Activated T-cell treated with anti-CD3 and anti-CD28 coated beads for 24 hours (primary cell): ENCODE measurements at places on chromosomes 5 and 9.

DNA sequence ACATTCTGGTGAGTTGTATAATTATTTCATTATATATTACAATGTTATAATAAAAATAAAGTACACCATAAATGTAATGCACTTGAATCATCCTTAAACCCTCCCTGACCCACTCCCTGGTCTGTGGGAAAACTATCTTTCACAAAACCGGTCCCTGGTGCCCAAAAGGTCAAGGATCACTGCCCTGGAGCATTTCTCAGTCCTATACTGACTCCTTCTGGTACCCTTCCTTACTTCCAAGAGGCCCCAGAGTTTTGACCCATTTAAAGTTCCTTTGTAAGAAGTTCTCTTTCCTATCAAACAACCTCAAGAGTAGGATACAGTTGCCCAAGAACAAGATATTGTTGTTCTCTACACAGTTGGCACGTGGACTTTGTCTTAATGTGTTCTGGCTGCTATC, 88.9 kb upstream of the TRPM3 start:
- no peak for DNase-seq

DNA sequence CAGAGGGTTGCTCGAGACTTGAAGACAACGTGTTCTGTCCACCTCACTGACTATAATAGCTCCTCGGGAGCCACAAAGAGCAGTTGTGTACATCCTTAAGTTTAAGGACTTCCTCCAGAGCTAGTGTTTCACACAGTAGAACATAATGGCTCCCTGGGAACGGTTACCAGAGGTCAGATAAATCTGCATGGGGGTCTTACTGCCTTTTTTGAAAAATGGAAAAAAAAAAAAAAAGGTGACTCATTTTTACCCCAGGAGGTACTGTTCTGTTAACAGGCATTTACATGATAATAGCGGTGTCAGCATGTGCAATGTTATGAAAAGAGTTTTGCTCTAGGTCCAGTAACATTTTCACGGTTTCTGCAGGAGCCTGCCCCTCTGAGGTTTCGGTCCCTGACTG, 498.9 kb upstream of the WWC1 start:
- no peak for DNase-seq

GRCh38 chr9:38263532-38263931, 129.0 kb upstream of the ALDH1B1 start:
- no peak for DNase-seq

DNA sequence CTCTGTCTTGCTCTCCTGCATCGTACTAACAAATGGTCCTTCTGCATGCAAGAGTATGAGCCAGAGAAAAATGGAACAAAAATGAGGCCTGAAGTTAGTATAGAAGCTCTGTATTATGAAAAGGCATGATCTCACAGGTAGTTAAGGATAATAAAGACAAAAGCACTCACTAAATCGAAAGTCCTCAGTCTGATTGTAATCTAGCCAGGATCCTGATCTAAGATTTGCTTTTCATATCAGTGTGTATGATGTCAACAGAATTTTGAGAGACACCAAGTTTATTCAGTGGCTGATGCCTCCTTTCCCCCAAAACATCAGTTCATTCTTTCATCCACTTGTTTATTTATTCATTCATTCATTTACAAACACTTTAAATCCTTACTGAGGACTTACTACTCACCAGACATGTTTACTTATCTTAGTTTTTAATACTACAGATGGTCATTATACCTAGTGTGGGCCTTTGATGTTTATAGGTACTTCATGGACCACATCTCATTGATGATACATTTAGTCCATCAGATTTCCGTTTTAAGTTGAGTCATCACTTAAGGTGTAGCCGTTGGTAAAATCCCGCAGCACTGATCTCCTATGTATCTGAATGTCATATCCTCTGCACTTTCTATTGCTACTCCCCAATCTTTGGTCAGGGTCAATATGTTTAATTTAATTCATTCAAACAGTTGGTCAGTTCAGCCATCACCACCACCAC, 105.2 kb upstream of the DHFR start:
- no peak for DNase-seq

DNA sequence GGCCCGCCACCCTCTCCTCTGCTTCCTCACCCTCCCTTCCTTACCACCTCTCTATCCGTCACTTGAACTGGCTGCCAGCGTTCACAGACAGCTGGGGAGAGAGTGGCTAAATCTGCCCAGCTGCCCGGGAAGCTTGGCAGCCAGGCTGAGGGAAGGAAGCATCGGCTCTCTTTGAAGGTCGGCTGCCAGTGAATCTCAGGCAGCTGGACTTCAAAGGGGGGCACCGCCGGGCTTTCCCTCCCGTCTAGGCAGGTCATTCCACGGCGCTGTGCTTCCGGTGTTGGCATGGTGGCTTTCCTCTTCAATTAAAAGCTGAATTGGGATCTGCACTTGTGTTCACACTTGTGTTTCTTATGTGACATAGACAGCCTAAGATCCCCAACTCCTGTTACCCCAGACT, 174.0 kb downstream of the GDNF start:
- DNase-seq = no peak

DNA sequence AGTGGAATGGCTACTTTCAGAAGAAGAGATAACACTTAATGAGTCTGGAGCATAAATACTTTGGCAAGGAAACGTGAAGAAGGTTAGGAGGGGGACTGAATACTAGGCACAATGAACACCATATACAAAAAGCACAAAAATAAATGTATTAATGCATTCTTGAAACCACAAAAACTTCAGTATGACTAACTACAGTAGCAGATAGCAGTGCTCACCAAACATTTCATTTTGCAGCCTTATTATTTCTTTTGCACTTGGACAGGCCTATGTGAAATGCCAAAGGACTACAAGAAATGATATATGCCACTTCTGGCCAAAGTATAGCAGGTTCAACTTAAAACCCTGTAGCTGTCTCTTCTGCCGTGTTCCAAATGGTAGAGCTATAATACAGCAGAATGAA, 26.3 kb downstream of the UBQLN1 start:
- DNase-seq = no peak

GRCh38 chr5:14379739-14380497, 201.7 kb upstream of the OTULINL start:
- DNase-seq = no peak

GRCh38 chr5:103036601-103037000, 83.3 kb downstream of the GIN1 start:
- no peak for DNase-seq

DNA sequence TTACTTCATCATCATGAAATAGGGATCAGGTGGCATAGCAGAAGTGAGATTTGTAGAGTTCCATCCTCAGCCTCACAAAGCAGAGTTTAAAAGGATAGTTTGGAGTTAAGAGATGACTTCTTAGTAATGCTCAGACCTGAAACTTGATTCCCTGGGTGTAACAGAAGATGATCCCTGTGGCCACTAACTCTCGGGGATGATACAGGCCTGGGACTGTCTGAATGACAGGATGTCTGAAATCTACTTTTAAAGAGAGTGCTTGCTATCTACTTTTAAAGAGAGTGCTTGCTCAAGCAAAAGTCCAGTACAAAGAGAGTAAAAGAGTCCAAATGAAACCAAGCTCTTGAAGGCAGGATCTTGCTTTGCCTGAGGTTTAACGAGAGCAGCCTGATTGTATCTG, 14.6 kb downstream of the ADAMTS16 start:
- no peak for DNase-seq

DNA sequence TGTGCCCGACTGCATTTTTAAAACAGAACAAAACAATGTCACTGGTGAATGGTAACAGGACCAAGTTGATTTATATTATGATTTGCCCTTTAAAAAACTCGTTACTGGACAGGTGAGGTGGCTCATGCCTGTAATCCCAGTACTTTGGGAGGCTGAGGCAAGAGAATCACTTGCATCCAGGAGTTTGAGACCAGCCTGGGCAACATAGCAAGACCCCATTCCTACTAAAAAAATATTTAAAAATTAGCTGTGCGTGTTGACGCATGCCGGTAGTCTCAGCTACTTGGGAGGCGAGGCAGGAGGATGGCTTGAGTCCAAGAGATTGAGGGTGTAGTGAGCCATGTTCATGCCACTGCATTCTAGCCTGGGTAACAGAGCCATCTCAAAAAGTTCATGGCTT, 7.2 kb downstream of the UNC13B start:
- no peak for DNase-seq

DNA sequence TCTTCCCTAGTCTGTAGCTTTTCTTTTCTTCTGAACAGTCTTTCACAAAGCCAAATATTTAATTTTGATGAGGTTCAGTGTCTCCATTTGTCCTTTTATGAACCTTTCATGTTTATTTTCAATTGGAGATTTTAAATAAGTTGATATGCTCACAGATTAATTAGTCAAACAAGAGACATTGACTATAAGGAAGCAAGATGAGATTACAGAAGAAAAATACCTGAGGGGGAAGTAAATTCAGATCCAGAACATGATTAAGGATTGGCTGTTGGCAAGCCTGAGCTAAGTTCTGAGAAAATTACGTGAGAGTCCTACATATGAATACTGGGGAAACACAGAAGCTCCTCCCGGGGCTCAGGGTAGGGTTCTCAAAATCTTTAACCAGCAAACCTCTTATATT, 1039.8 kb upstream of the SEMA6A start:
- no peak for DNase-seq

- no peak for DNase-seq
These were observed 137.4 kb downstream of the CD180 start for GRCh38 chr5:67058998-67059743.

DNA sequence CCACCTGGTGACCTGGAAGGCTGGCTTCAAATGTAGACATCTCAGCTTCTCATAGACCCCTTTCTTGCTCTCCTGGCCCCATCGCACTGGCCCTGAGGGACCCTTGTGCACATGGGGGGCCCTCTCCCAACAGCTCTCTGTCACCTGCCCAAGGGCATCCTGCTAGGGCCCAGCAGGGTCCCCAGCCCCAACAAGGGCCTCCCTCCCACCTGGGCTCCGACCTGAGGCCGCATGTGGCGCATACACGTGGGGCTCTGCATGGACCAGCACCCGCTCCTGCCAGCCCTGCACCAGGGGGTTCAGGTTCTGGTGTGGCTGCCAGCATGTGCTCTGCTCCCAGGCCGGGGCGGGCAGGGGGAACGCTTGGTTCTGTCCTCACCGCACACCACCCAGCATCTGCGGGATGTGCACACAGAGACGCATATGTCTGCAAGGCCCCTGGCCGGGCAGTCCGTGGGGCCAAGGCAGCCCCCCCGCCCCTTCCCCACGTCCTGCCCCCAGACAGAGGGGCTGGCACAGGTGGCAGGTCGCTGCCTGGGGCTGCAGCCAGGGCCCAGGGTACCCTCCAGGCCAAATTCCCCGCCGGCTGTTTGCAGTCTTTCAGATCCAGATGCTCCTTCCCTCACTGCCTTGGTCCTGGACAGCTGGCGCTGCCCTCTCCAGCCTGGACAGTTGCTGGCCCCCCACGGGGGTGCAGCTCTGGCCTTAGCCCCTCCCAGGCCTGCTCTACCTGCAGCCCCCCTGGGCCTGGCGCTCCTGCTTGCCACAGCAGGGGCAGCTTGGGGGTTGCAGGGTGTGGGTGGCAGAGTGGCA, 17.9 kb upstream of the NRARP start:
- DNase-seq = no peak

DNA sequence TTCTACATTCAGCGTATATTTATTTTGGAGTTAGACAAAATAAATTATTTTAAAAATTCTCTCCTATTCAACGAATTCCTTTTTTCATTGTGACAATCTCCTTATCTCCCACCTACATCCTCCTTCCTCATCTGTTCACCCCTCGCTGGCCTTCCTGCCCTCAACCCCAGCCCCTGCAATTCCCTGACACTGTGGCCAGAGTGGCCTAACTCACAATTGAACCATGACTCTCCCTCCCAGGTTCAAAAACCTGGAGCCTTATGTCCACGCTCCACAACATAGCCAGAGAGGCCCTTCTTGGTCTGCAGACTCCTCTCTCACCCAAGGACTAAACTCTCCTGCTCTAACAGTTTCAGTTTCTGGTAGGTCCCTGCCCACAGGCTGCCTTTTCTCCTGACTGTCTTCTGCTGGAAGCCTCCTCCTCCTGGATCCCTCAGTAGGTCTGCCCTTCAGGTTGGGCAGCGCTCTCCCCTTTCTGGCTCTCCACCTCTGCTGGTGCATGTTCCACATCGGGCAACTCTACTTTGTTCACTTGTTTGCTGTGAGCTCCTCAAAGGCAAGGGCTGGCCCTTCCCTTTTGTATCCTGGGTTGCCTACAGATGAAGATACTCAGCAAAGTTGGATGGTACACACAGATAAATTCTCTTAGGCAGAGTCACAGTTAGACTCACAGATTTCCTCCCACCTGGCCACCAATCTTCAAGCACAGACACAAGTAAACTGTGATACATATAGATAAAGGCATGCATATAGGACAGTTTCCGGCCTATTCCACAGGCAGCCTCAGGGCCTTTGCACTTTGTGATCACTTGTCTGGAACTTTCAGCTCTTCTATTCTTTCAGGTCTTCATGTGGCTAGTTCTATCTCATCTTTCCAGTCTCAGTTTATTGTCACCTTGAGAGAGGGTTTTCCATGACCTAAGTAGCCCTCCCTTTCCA, 19.8 kb upstream of the MYORG start:
- DNase-seq = no peak

GRCh38 chr5:40171971-40172370, 507.7 kb upstream of the PTGER4 start:
- no peak for DNase-seq

GRCh38 chr5:125137535-125137934, 391.1 kb upstream of the ZNF608 start:
- no peak for DNase-seq

DNA sequence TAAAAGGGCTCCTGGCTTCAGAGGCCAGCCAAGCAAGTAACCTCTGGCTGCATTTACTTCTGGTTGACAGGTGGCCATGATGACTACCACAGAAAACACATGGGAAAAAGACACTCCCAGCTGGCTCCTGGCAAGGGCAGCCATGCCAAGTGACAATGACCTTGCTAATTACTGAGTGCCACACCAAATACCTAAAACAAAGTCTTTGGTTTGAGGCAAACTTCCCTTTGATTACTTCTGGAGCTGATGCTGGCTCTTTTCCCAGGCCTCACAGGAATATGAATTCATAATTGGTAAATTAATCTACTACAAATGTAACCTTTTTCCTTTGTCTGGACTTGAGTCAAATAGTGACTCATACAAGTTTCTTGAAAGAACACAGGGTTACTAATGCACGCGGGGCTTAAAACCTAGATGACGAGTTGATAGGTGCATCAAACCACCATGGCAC, 61.0 kb downstream of the LPAR1 start:
- no peak for DNase-seq

- DNase-seq = no peak
These were observed 57.3 kb upstream of the RPL26L1 start for GRCh38 chr5:172901788-172902496.

GRCh38 chr9:130954317-130954716, 15.3 kb upstream of the FIBCD1 start:
- DNase-seq = no peak

DNA sequence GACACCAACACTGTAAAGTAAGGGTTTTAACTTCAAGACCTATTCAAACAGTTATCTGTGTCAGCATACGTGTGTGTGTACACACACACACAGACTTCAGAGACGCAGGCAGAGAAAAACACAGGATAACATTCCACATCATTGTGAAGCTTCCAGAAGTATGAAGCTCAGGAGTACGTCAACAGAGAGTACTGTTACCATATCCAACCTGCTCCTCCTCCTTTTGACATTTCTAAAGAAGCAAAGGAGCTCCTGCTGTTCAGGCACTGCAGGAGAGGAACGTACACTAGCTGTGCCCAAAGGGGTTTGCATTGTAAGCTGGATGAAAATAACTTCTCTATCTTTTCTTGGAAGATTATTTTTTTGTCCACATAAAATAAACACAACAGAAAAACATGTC, 180.7 kb downstream of the MEF2C start:
- DNase-seq = no peak
